ENCODE measurements at places on chromosomes 13 and 19.
A peak's percentile ranks its signal among the peaks of the same experiment; 100 is the strongest.

- DNase-seq: no peak
Observed at GRCh38 chr13:37207691-37208451, 102.4 kb upstream of the CSNK1A1L start.

GRCh38 chr13:113635709-113636108 is 22.3 kb downstream of the ATP4B start:
- DNase-seq: no peak

GRCh38 chr13:23959231-23959862 is 62.0 kb upstream of the C1QTNF9B start:
- DNase-seq: no peak

DNA sequence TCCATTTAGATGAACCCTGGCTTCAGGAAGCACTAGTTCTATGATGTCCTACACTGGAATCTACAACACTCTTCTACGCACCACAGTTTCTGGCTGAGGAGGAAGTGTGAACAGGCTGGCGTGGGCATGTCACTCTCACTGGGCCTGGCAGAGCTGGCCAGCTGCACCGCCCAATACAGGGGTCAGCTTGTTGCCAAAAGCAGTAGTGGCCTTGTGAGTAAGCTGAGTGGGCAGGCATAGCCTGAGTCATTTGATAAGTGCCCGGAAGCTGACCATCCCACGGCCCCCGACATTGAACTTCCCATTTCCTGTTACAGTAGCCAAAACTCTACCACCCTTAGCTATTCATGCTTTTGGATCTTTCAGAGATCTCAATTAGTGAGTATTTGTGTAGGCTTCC is 240.9 kb upstream of the SERP2 start:
- peak; percentile 34 for DNase-seq

- DNase-seq: no peak
Observed at GRCh38 chr13:33069365-33069764, 53.1 kb downstream of the KL start.

GRCh38 chr19:46471116-46471733 is at the start of gene PNMA8A:
Gene PNMA8A (minus strand): TSS chr19:46471563. CDS start chr19:46471035, 528 bp downstream.
- DNase-seq: no peak

- DNase-seq: no peak
Observed at GRCh38 chr13:60347174-60347573, 49.8 kb upstream of the TDRD3 start.

DNA sequence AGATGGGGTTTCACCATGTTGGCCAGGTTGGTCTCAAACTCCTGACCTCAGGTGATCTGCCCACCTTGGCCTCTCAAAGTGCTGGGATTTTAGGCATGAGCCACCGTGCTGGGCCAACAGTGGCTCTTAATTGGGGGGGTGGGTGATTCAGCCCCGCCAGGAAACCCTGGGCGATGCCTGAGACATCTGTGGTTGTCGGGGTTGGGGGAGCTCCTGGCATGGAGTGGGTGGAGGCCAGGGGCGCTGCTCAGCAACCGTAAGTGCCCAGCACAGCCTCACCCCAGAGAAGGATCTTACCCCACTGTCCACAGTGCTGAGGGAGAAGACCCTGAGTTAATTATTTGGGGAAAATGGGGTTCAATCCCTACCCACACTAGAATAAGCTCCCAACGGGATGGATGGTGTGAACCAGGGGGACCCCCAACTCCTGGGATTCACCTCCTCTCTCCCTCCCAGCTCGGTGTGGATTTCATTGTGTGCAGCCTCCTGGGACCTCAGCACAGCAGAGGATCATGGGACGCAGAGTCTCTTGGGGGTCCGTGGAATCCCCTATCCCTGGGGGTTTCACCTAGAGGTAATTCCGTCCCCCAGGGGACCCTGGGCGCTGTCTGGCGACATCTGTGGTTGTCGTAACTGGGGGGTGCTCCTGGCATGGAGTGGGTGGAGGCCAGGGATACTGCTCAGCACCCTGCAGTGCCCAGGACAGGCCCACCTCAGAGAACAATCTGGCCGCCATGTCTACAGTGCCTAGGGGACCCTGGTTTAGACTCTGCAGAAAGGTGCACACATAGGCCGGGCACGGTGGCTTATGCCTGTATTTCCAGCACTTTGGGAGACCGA is 68.9 kb downstream of the GADD45B start:
- no peak for DNase-seq

- DNase-seq: no peak
Observed at GRCh38 chr13:111460548-111461444, 140.4 kb downstream of the TEX29 start.

DNA sequence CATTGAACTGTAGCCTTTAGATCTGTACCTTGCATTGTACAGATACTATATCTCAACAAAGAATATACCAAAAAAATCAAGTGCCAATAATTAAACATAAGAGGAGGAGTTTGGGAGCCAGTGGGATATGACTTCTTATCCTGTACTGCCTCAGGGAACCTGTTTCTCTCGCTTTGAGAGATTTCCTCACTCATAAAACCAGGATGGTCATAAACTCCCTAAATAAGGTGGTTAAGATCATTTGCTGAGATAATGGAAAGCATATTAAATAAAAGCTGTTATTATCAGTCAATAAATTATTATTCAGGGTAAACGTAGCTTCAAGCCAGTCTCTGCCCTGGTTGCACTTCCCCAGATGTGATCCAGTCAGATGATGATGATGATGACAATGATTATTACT is 17.0 kb downstream of the OPA3 start:
- DNase-seq: no peak

- no peak for DNase-seq
Observed at GRCh38 chr13:83796364-83796763, 85.9 kb downstream of the SLITRK1 start.

- DNase-seq: no peak
Observed at GRCh38 chr13:74707291-74707690, 573.1 kb upstream of the KLF12 start.

DNA sequence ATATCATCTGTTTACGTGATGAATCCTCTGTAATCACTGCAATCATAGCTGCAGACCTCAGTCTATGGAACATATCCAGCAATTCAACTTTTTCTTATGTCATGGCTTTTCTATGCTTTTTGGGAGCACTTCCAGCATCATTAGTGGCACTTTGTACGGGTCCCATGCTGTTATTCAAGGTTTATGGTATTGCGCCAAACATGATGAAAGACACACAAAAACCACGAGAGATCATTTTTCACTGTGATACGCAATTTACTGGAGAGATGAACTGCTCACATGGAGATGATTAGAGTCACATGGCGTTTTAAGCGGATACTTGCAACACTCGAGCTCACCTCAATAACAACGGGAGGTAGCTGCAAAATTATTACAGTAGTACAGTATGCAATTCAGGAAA is 2101.7 kb upstream of the PCDH20 start:
- no peak for DNase-seq

- DNase-seq: peak; percentile 51
Observed at GRCh38 chr19:18292810-18293641, 11.6 kb upstream of the JUND start.

DNA sequence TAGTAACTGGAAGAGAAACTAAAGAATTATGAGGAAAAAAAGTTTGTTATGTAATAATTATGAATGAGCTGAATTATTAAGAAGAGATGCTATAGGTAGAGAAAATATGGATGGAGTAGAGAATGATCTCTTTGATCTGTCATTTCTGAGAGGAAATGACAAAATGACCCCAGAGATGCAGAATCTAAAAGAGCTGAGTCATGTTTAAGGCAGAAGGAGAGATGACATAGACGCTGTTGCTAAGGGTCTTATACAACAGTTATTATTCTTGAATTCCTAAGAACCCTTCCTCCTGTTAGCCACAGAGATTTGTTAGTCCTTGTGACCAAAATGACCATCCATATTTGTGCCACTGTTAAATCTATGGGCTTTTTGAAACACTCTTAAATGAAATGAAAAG is 58.3 kb upstream of the FREM2 start:
- DNase-seq: no peak

- DNase-seq: no peak
Observed at GRCh38 chr13:55566334-55566733, 1574.4 kb upstream of the PRR20A start.
